ENCODE measurements at places on chromosomes 4 and X.

DNA sequence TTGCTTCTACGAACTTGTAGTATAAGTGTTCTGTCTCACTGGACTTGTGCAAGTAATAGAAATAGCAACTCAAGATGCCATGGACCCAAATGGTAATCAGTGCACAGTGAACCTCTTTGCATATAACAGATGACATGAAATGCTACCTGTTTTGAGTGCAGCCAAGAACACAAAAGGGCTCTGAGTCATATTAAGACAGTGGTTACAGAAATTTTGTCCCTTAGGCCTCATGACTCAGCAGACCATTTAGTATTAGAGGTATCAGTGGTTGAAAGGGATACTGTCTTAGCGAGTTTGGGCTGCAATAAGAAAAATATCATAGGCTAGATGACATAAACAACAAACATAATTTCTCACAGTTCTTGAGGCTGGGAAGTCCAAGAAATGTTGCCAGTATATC lies 502.9 kb upstream of the PCDH10 start:
- no peak for DNase-seq

GRCh38 chr4:67465032-67465762 lies 80.1 kb downstream of the CENPC start:
- DNase-seq: no peak

DNA sequence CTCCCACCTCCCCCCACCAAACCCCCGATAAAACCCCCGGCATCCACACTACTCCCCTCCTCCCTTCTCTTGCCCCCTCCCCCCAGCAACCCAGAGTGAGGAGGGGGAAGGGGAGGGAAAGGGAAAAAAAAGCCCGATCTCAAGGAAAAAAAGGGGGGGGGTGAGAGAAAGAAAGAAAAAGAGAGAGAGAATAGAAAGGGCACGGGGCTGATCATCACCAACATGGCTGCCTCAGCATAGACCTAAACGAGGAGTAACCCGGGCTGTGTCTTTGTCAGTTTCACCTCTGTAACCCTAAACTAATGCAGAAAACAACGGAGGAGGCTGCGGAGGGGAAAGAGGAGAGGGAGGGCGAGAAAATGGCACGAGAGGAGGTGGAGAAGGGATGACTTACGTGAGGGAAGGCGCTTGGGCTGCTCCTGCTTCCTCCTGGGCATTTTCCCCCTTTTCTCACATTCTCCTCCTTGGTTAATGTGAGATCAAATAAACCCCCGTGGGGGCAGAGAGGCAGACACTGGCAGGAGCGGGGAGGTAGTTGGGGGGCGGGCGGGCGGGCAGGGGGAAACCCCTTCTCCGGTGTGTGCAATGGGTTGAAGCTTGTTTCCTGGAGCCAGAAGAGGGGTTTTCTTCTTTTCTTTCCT lies 532 bp downstream of the ZNF827 start:
- peak; percentile 27 for DNase-seq

- DNase-seq: peak; percentile 73
Measured at GRCh38 chr4:617644-618641, 7.4 kb upstream of the PDE6B start.

DNA sequence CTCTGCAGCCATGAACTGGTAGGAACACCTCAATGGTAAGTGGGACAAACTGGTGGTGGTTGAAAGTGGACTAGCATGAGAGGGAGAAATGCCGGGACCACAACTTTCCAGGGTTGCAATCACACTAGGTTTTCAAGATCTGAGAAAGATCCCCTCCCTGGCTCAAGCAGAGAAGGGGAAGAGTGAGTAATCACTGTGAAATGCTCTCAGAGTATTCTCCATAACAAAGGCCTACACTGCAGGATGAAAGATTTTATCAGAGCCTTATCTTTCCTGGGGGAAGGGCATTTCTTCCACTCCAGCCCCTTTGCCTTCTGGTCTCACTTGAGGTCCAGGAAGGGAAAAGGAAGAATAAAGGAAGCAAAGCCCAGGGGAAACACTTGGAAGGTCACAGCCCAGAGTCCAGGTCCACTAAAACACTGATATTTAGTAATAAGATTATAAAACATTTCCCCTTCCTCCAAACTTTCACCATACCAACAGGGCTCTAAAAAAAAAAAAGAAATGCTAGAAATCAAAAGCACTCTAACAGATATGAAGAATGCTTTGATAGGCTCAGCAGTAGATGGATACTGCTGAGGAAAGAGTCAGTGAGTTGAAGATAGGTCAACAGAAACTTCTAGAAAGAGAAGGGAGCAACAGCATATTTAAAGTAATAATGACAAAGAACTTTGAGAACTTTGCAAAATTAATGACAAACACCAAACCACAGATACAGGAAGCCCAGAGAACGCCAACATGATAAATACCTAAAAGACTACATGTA lies 95.9 kb downstream of the WDFY3 start:
- peak; percentile 67 for DNase-seq

GRCh38 chr4:80073473-80074008 lies 512 bp upstream of the ANTXR2 start:
- no peak for DNase-seq

DNA sequence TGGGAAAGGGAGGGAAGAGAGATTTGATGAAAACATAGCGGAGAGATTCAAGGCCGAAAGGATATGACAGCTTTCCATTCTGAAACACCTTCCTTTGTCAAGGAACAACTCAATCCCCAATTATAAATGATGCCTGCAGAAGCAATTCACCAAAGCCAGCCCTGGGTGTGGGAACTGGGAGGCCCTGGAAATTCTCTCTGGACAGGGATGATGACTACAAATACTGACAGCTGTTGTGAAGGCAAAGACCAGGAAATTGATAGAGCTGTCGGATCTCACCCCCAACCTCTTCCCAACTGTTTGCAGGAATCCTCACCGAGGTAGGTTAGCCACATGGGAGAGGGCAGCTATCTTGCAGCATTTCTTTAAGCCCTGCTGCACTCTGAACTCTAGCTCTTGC lies 54.3 kb downstream of the CCDC149 start:
- DNase-seq: no peak

DNA sequence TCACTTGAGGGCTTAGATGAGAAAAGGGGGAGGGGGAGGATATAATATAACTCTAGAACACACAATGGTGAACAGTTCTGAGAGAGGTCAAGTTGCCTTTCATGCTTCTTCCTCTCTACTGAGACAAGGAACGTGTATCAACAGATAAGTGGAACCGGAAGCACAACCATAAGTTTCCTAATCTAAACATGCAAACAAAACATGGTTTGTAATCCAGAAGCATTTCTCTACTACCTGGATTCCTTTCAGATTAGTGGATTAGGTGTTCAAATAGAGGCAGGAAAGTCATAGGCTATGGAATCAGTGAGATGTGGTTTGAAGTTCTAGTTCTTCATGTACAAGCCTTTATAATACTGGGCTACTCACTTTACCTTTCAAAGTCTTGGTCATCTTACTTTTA lies 460.6 kb downstream of the IDS start:
- no peak for DNase-seq

- no peak for DNase-seq
Measured at GRCh38 chr4:75525910-75526309, 11.6 kb downstream of the THAP6 start.

DNA sequence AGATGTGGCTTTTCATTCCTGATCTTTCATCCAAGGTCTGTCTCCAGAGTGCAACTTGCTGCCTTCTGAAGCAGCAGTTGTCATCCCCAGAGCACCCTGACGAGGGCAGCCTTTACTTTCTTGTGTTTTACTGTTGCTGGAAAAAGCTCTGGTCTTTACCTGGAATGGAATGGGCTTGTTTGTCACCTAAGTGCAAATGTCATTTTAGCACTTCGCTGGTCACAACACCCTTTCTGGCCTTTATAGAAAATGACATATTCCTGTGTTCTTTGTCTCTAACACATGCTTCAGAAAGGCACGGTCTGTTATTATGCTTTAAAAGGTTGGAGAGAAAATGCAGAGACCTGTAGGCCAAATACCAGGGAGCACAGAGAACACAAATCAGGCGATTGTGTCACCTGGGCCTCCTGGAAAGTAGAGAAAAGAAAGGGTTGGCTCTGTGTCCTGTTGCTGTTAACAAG lies 332.7 kb upstream of the IGFBP7 start:
- peak; percentile 72 for DNase-seq

DNA sequence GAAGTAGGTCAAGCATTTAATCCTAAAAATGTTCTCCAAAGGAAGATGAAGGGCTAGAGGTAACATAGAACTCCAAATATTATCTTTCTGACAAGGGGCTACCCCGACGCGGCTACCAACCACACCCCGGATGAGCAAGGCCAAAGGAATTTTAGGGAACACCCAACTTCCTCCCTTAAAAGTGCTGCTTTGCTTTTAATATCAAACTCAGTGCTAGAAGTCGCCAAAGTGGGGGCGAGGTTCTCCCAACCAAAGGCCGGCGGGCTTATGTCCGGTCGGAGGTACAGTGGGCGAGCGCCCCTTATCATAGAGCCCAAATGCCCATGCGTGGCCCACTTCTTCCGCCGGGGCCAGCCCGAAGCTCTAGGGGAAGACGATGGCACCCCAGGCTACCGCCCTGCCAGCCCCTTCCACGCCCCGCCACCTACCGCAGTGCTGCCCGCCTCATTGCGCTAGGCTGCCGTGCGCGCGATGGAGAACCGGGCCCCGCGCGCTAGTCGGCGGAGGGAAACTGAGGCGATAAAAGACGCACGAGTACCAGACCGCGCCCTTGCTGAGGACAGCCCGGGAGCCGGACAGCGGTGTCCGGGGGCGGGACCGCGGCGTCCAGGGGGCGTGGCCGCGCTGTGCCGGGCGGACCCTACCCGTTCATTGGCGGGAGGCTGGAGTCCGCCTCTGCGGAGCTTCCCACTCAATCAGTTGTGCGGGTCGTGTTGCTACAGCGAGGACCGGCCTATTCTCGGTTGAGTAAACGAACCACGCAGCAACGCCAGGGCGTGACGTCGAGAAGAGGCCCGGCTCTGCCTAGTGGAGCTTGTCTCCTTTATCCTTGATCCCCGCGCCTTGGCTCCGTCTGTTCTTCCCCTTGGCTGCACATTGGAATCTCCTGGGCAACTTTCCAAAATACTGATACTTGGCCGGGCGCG lies at the start of gene ACOT9:
ACOT9 (minus strand) TSS at position 580 of the 926 bp plus-strand sequence; CDS start at position 448, 132 bp downstream.
- DNase-seq: peak; percentile 92

- DNase-seq: no peak
Measured at GRCh38 chrX:79592259-79592658, 225.1 kb upstream of the ITM2A start.
